ENCODE measurements at places on chromosomes 2 and 18. TPM values are rescaled to one million over a fixed set of nuclear protein-coding genes. Genes with fewer than 3 reads are reported as not detected.

Gene PSTPIP2
- 0.37 TPM for polyA plus RNA-seq

Gene GALNT14
- polyA plus RNA-seq, result 1.4 TPM

Gene SERPINB4
- polyA plus RNA-seq, result not detected

Gene IWS1
- polyA plus RNA-seq, result 29.3 TPM

Gene COL5A2
- polyA plus RNA-seq, result 0.22 TPM

Gene FOXI3
- not detected for polyA plus RNA-seq

Gene ANKRD62
- polyA plus RNA-seq, result not detected

Gene OXER1
- 3.2 TPM for polyA plus RNA-seq

Gene ZNF892
- polyA plus RNA-seq, result 0.67 TPM

Gene CTAGE1
- not detected for polyA plus RNA-seq

Gene CELF4
- not detected for polyA plus RNA-seq

Gene PIEZO2
- not detected for polyA plus RNA-seq

Gene IL36RN
- polyA plus RNA-seq, result not detected

Gene HOXD11
- polyA plus RNA-seq, result not detected

Gene GKN2
- polyA plus RNA-seq, result not detected

Gene STK16
- 60.1 TPM for polyA plus RNA-seq

Gene SMYD1
- polyA plus RNA-seq, result not detected

Gene GPR35
- 14.0 TPM for polyA plus RNA-seq

Gene SOX11
- 0.01 TPM for polyA plus RNA-seq

Gene ARHGAP25
- 114 TPM for polyA plus RNA-seq

Gene PTPRN
- 0.04 TPM for polyA plus RNA-seq

Gene MEP1B
- 0.13 TPM for polyA plus RNA-seq

Gene AKAIN1
- polyA plus RNA-seq, result not detected

Gene ACMSD
- not detected for polyA plus RNA-seq

All from B cell (primary cell).